ENCODE measurements at places on chromosomes 12 and 14. TPM values are rescaled to one million over a fixed set of nuclear protein-coding genes. Genes with fewer than 3 reads are reported as not detected.

IKZF4 gene
- 1.1 TPM for total RNA-seq

LALBA gene
- not detected for total RNA-seq

TSHR gene
- not detected for total RNA-seq

KLRC3 gene
- not detected for total RNA-seq

BMAL2 gene
- total RNA-seq: 39.5 TPM

PAX9 gene
- 3.8 TPM for total RNA-seq

NYNRIN gene
- 1.2 TPM for total RNA-seq

DAO gene
- not detected for total RNA-seq

ARHGEF40 gene
- 38.7 TPM for total RNA-seq

LMO3 gene
- total RNA-seq: not detected

CEBPE gene
- not detected for total RNA-seq

DNA sequence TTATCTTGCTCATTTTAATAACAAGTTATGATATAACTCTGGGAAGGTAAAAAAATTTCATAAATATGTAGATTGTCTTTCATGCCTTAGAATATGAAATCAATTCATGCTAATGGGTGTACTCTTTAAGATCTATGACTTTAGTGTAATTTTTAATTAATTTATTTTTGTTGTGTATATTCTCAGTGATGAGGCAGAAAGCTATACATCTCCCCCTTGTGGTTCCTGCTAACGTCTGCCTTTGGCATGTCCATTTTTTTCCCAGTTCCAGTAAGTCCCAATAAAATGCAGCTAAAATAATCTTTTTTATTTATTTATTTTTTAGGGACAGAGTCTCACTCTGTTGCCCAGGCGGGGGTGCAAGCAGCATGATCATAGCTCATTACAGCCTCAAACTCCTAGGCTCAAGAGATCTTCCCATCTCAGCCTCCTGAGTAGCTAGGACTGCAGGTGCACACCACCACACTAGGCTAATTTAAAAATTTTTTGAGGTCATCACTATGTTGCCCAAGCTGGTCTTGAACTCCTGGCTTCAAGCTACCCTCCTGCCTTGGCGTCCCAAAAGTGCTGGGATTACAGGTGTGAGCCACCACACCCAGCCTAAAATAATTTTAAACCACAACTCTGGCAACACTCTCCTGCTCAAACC, 3.3 kb upstream of the CHURC1 start:
- H3K27me3 ChIP-seq: no peaks in the 10 kb centered on the region
- no peak overlapping the region for H3K27ac ChIP-seq
- peaks cover 9% of the 10 kb centered on the region for H3K36me3 ChIP-seq
- no peak for DNase-seq

- no peak overlapping the region for H3K27ac ChIP-seq
- H3K4me3 ChIP-seq: no peak overlapping the region
- H3K36me3 ChIP-seq: no peaks in the 10 kb centered on the region
- no peaks in the 10 kb centered on the region for H3K4me1 ChIP-seq
- no peaks in the 10 kb centered on the region for H3K27me3 ChIP-seq
- DNase-seq: no peak
These were observed 46.1 kb downstream of the DNAH10 start for GRCh38 chr12:123808167-123808566.

GRCh38 chr12:40226705-40227104, 1.9 kb downstream of the LRRK2 start:
- H3K4me3 ChIP-seq: no peak overlapping the region
- H3K4me1 ChIP-seq: peaks cover 10% of the 10 kb centered on the region
- no peak overlapping the region for H3K27ac ChIP-seq
- H3K27me3 ChIP-seq: peaks cover 25% of the 10 kb centered on the region

- H3K27me3 ChIP-seq: peaks cover 44% of the 10 kb centered on the region
- no peaks in the 10 kb centered on the region for H3K36me3 ChIP-seq
- H3K4me3 ChIP-seq: no peak overlapping the region
- H3K27ac ChIP-seq: no peak overlapping the region
- no peak for DNase-seq
- no peaks in the 10 kb centered on the region for H3K4me1 ChIP-seq
These were observed 922 bp downstream of the TBX5 start for GRCh38 chr12:114404926-114405518.

GRCh38 chr12:129610601-129611120, 293.2 kb downstream of the TMEM132D start:
- H3K4me3 ChIP-seq: no peak overlapping the region
- no peaks in the 10 kb centered on the region for H3K27me3 ChIP-seq
- no peaks in the 10 kb centered on the region for H3K4me1 ChIP-seq
- H3K36me3 ChIP-seq: no peaks in the 10 kb centered on the region
- H3K27ac ChIP-seq: no peak overlapping the region
- no peak for DNase-seq

GRCh38 chr12:16189849-16190248, 87.6 kb downstream of the SLC15A5 start:
- no peak for DNase-seq
- no peak overlapping the region for H3K4me3 ChIP-seq
- no peaks in the 10 kb centered on the region for H3K27me3 ChIP-seq
- H3K36me3 ChIP-seq: no peaks in the 10 kb centered on the region
- no peak overlapping the region for H3K27ac ChIP-seq

DNA sequence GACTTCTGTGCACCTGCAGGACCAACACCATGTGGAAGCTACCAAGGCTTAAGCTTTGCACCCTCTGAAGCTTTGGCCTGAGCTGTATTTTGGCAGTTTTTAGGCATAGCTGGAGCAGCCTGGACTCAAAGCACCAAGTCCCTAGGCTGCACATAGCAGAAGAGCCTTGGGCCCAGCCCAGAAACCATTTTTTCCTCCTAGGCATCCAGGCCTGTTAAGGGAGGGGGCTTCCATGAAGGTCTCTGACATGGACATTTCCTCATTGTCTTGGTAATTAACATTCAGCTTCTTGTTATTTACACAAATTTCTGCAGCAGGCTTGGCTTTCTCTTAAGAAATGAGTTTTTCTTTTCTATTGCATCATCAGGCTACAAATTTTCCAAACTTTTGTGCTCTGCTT, 475.8 kb upstream of the FLRT2 start:
- no peaks in the 10 kb centered on the region for H3K4me1 ChIP-seq
- no peak overlapping the region for H3K27ac ChIP-seq
- DNase-seq: no peak
- H3K36me3 ChIP-seq: no peaks in the 10 kb centered on the region
- no peaks in the 10 kb centered on the region for H3K27me3 ChIP-seq
- no peak overlapping the region for H3K4me3 ChIP-seq

DNA sequence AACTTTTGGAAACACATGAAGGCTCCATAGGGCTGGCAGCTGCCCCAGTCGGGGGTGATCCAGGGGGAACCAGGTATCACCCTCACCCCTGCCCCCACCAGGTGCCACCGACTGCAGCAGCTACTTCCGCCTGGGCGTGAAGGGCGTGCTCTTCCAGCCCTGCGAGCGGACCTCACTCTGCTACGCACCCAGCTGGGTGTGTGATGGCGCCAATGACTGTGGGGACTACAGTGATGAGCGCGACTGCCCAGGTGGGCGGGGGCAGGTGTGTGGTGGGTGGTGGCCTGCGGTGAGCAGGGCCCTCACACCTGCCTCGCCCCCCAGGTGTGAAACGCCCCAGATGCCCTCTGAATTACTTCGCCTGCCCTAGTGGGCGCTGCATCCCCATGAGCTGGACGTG, 22.3 kb upstream of the NXPH4 start:
- DNase-seq: no peak
- peaks cover 97% of the 10 kb centered on the region for H3K36me3 ChIP-seq
- H3K27me3 ChIP-seq: no peaks in the 10 kb centered on the region
- no peaks in the 10 kb centered on the region for H3K4me1 ChIP-seq

DNA sequence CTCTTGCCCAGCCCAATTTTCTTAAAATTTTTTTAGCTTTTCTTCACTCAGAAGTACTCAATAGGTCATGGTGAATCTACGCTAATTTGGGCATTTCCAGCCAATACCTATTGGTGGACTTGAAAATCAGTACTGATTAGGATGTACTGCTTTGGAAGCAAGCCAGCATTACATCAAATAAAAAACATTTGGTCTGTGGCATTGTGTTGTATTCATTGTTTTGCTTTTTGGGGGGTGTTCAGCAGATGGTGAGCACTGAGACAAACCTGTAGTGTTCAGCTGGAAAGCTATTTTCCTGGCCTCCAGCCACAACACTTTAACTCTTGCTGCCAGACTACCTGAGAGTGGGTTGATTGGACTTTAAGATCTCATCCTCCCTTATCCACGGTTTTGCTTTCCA, 4.0 kb downstream of the MAPKAPK5 start:
- no peak overlapping the region for H3K4me3 ChIP-seq
- no peaks in the 10 kb centered on the region for H3K27me3 ChIP-seq

DNA sequence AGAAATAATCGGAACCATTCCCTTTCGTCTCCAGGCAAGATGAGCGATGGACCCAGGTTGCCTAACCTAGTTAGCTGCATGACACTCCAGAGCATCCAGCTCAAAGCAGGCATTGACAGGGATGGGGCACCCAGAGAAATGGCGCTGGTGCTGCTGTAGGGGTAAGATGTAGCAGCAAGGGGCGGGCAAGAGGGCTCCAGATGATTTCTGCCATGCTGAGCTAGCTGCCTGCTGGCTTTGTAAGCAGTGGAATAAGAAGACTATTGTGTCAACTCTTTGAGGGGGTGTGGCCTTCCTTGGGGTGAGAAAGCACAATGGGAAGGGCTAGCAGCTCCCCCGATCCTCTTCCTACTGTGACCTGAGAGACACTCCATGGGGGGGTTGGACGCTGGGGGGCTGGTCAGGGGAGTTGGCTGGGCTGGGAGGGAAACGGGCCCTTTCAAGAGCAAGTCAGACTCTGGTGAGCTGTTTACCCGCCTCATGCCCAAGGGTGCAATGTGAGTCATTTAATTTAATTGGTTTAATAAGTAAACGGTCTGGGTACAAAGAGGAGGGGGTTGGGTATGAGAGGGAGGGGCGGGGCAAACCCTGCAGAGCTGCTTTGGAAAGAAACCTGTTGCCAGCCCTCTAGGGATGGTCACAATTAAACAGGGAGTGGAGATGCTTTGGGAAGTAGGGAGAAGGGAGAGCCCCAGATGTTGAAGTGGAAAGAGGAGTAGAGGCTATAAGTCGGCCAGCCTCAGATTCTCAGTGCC, 50.5 kb downstream of the B4GALNT3 start:
- peaks cover 5% of the 10 kb centered on the region for H3K27me3 ChIP-seq
- no peak overlapping the region for H3K4me3 ChIP-seq
- DNase-seq: no peak
- H3K27ac ChIP-seq: no peak overlapping the region

DNA sequence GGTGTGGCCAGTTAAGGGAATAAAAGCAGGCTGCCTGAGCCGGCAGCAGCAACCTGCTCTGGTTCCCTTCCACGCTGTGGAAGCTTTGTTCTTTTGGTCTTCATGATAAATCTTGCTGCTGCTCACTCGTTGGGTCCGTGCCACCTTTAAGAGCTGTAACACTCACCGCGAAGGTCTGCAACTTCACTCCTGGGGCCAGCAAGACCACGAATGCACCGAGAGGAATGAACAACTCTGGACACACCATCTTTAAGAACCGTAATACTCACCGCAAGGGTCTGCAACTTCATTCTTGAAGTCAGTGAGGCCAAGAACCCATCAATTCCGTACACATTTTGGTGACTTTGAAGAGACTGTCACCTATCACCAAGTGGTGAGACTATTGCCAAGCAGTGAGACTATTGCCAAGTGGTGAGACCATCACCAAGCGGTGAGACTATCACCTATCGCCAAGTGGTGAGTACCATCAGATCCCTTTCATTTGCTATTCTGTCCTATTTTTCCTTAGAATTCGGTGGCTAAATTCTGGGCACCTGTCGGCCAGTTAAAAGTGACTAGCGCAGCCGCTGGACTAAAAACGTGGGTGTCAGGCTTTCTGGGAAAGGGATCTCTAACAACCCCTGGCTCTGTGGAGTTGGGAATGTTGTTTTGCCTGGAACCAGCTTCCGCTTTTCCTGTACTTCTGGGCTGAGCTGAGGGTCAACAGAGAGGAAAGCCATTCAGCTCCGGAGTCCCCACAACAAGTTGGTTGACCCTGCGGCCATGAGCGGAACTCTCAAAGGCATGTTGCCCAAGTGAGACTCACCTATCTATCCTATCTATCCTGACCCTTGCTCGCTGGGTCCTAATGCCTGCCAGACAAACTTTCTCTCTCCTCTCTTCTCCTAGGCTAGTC, at the start of gene DHRS2:
Gene DHRS2, plus strand, starts transcription at position 48 of the 895 bp plus-strand sequence. CDS start 2,501 bp downstream, outside the sequence.
- no peak for DNase-seq
- no peaks in the 10 kb centered on the region for H3K4me1 ChIP-seq
- no peak within 1 kb of the TSS for H3K4me3 ChIP-seq

DNA sequence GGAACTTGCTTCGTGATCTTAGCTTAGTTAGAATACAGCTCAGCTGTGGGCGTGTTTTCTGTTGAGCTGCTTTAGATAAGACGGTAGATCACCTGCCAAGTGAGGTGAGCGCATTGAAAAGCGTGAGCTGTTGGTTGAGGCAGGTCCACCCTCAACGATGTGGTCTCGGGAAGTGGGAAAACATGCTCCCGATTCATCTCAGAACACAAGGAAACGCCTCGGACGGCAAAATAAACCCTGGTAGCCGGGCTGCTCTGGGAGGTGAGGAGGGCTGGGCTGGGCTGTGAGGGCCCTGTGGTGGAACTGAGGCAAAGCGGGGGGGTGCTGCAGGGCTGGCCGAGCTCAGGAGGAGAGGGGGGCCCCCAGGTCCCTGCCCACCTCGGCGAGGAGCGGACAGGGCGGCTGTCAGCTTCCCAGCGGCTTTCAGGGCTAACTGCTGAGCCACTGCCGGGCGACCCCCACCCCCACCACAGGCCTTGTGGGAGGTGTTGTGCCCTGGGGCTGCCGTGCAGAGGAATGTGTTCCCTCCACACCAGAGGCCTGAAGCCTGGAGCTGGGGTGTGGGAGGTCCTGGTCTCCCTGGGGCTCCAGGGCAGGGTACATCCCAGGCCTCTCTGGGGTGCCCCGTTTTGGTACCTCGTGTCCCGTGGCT, 30.7 kb downstream of the NOC4L start:
- H3K27ac ChIP-seq: no peak overlapping the region
- no peaks in the 10 kb centered on the region for H3K4me1 ChIP-seq
- no peak overlapping the region for H3K4me3 ChIP-seq
- peaks cover 56% of the 10 kb centered on the region for H3K27me3 ChIP-seq

DNA sequence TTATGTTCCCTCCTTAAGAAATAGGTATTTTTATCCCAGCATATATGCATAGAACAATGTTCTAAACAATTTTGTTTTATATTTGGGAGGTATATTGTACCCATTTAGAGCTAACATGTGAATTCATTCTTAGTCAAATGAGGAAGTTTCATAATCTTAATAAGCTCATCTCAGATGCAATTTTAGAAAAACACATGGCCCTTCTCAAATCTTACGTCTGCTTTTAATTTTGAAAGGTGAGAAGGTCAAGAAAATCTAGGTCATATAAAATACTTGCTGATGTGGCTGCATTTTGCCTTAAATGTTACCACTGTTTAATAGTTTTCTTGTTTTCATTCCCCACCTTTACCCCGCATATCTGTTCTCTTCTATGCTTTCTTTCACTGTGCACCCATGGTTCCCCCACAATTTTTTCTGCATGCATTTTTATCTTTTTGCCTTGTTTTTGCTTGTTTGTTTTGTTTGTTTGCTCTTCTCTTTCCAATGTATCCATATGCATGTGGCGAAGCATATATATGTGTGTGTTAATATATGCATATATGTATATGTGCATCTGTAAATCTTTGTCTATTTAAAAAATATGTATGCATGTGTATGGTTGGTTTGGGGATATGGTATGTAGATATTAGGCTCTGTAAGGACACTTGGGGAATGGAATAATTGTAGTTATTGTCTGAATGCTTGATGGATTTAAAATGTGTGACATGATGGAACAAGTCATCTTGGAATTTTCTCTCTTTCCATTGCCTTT, 317.1 kb downstream of the BCAT1 start:
- no peak overlapping the region for H3K4me3 ChIP-seq
- no peaks in the 10 kb centered on the region for H3K36me3 ChIP-seq

- no peaks in the 10 kb centered on the region for H3K36me3 ChIP-seq
- H3K4me1 ChIP-seq: no peaks in the 10 kb centered on the region
- no peak for DNase-seq
- no peak overlapping the region for H3K4me3 ChIP-seq
- no peak overlapping the region for H3K27ac ChIP-seq
These were observed 321.2 kb downstream of the ADGRD1 start for GRCh38 chr12:131274906-131275305.

All from SJSA1 (cell line).